A549 (cell line): ENCODE measurements at places on chromosomes 4 and X.

DNA sequence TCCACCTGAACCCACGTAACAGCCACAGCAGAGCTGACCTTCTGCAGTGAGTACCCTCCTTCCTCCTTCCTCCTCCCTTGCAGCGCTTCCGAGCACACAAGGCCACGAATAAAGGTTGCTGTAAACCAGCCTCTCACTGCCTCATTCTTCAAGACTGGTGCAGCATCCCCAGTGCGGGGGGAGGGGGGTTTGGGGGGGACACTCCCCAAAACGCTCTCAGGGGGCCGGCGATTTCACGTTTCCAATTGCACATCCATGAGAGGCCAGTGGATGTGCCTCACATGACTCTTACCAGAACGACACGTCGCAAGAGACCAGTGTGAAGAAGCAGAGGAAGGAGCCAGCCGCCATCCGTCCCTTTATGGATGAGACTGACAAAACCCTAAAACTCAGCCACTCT is 5.2 kb downstream of the DHRSX start:
- no peak for DNase-seq

DNA sequence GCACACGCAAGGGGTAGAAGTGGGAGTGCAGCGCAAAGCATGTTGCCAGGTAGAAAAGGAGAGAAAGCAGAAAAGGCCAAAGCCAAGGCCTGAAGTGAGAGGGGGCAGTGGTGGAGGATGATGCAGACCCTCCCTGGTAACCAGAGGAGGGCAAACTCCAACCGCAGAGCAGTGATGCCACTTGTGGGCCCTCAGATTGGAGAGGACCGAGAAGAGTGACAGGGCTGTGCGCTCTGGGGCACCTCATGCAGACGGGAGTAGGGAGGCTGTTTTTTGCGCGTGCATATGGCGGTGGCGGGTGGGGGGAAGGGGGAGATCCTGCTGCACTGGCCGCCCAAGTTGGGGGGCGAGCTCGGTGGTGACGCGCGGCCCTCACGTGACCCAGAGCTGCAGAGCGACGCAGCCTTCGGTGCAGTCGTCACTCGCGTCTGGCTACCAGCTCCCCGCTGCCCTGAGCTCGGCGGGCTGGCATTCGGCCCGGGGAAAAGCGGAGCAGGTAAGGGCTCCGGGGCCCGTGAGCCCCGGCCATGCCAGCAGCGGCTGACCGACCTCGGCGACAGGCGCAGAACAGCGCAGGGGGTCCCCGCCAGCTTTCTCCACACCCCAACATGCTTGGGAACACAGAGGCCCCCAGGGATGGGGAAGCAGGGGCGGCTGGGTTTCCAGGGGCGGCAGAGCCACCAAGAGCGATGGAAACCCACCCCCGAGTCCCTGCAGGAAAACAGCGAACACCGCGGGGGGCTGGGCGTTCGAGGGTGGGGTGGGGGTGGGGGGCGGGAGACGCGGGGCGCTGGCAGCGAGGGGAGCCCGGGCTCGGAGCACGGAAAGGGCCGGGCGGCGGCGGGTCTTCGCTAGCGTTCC is at the start of gene BEX3:
Gene BEX3, plus strand, starts transcription at position 421 of the 861 bp plus-strand sequence. CDS start 984 bp downstream, outside the sequence.
- DNase-seq = peak; percentile 48

- no peak for DNase-seq
These were observed 228.6 kb downstream of the QDPR start for GRCh38 chr4:17283251-17283650.

GRCh38 chr4:157219711-157220370 is 687 bp upstream of the GRIA2 start:
- DNase-seq = no peak

GRCh38 chr4:8252301-8253173 is 17.0 kb upstream of the HTRA3 start:
- no peak for DNase-seq

DNA sequence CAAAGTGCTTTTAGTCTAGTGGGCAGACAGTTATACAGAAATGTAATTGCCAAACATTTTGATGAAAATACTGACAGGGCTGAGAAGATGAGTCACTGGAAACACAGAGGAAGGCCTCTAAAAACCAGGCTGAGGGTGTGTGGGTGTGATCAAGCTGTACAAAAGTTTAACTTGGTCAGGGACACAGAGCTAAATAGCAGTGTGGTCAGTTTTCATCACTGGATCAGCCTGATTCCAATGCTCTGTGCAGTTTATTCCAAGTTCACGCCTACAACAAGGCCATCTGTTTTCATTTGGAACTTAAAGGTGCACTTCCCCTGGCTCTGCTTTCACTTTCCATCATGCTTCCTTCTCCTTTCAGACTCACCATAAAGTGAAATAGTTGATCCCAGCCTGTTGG is 10.6 kb downstream of the CENPVL3 start:
- DNase-seq = no peak

DNA sequence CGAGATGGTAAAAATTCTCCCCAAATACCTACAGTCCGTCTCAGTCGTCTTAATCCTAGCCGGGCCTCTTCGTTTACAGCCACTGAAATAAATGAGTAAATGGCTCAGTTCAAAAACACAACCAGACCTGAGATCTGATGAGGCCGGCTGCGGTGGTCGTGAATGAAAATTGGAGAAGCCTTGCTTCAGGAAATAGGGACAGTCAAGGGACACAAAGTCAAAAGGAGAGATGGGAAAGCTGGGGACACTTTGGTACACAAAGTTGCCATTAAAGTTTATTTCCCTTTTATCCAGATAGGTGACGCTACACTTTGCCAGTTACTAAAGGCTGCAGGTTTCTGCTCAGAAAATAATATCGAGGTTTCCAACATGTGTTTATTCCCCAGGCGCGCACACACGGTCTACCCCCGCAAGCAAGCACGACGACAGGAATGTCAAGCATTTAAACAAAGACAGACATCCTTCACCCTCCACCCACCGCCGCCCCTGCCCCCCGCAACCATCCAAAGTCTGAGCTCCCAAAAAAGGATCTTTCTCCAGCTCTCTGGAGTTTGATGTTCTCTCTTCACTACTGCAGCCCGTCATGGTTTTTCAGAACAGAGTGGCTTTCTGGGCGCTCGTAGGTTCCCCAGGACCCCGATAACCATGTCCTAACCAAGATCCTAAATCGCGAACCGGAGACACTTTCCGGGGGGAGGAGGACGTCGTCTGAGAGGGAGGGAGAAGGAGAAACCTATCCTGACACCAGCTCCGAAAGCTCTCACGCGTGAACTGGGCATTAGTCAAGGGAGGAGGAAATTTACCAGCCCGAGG is 1.3 kb upstream of the PCDH7 start:
- peak; percentile 1 for DNase-seq

DNA sequence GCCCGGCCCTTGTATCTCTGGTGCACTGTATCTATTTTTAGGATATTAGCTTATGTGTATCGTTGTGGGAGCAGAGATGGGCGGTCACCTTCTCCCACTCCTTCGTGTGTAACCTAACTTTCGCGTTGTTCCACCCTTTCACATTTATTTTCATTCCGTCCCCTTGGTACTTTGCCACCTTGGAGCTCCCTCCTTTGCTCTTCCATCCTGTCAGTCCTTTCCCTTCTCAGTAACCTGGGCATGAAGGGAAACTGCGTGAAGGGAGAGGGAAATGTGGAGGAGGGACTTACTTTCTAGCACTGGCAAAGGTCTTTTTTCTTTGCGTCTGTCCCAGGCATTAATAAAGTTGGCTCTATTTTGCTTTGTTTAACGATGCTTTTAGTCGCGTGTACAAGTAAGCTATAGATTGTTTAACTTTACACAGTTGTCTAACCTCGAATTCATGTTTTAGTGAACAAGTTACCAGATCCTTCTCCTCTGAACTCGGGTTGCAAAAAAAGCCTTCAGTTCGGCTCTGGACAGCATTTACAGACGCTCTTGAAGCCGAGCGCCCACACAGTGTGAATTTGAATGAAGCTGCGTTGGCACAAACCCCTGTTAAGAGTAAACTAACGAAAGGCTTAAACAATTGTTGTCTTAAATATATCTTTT is 3.9 kb downstream of the PCDH10 start:
- no peak for DNase-seq

GRCh38 chr4:25760518-25761157 is 102.2 kb downstream of the SEL1L3 start:
- DNase-seq = no peak

DNA sequence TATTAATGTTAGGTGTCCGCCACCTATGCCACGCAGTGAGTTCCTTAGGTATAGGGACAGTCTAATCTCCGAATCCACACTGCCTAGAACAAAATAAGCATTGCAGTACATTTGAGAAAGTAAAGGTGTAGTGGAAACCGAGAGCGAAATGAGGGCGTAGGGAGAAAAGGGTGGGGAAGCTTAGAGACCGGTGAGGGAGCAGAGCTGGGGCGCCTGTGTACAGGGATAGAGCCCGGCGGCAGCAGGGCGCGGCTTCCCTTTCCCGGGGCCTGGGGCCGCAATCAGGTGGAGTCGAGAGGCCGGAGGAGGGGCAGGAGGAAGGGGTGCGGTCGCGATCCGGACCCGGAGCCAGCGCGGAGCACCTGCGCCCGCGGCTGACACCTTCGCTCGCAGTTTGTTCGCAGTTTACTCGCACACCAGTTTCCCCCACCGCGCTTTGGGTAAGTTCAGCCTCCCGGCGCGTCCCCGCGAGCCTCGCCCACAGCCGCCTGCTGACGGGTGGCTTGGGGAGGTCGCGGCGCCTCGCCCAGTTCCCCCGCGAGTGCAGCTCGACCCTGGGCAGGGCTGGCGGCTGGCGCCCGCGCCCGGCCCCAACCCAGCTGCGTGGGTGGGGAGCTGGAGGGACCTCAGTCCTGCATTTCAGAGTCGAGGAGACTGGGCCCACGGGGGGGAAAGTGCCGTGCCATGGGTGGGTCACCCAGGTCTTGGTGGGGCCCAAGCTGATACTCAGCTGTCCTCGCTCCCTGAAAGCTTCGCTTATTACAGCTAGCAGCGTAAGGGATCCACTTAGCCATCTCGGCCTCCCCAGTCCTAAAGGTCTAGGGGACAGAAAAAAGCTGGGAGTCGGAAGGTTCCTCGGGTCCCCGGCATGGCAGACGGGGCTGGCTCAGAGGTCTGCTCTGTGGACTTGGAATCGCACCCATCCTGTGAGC is at the start of gene ANXA3:
Gene ANXA3, plus strand, starts transcription at position 351 of the 932 bp plus-strand sequence. CDS start 2,704 bp downstream, outside the sequence.
- DNase-seq = peak; percentile 57

DNA sequence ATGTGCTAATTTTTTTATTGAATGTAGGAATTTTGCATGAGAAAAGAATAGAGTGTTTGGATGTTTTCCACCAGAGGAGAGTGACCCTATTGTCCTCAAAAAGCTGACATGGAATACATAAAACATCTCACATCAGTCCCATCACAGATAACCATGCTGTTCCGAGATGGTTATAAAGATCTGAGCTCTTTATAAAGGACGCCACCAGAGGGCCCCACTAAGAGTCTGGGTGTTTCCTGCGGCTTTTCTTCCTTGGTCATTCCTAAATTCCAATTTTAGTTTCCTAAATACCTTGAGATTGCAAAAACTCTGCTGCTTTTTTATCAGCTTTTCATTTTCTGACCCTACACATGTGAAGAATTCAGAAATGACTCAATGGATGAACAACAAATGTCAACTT is 504.5 kb upstream of the FRG1 start:
- DNase-seq = no peak

- DNase-seq = peak; percentile 34
These were observed 33.5 kb upstream of the RASSF6 start for GRCh38 chr4:73653695-73654106.

GRCh38 chr4:112861691-112862674 is 187.5 kb upstream of the ANK2 start:
- no peak for DNase-seq

DNA sequence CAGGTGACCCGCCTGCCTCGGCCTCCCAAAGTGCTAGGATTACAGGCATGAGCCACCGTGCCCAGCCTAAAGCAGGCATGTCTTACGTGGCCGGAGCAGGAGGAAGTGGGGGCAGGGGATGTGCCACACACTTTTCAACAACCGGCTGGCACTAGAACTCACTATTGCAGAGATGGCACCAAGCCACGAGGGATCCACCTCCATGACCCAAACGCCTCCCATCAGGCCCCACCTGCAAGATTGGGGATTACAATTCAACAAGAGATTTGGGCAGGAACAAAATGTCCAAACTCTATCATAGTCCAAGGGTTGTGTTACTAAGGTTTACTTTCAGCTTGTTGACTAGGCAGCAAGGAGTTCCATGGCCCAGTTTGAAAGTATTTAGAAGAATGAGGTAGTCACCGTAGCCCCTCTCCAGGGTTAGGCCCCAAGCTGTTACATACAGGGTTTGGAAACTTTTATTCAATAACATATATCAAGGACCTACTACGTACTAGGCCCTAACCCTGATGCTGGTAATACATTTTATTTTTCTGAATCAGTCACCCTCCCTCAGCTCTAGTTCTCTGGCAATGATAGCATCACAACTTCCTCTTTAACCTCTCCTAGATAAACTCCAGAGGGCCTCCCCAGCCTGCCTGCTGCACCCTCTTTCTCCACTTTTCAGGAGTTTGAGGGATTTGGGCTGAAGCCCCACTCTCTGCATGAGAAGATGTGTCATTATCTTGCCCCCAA is 18.0 kb upstream of the TBC1D14 start:
- DNase-seq = no peak

- DNase-seq = no peak
These were observed 362.6 kb upstream of the PPP1R2C start for GRCh38 chrX:43140582-43140981.

DNA sequence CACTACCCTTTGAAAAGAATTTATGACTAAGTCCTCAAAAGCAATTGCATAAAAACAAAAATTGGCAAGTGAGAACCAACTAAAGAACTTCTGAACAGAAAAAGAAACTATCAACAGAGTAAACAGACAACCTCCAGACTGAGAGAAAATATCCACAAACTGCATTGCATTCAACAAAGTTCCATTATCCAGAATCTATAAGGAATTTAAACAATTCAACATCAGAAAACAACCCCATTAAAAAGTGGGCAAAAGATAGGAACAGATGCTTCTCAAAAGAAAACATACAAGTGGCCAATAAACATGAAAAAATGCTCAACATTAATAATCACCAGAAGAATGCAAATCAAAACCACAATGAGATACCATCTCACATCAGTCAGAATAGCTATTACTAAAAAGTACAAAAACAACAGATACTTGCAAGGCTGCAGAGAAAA is 130.2 kb downstream of the GASK1B start:
- no peak for DNase-seq

- no peak for DNase-seq
These were observed 81.5 kb downstream of the CLCN5 start for GRCh38 chrX:50003927-50004326.

- DNase-seq = no peak
These were observed 211.8 kb upstream of the PSAPL1 start for GRCh38 chr4:7646384-7647061.

GRCh38 chr4:93384241-93384640 is 444.3 kb upstream of the ATOH1 start:
- DNase-seq = peak; percentile 7

- no peak for DNase-seq
These were observed 30.4 kb downstream of the STOX2 start for GRCh38 chr4:183935355-183936005.

GRCh38 chr4:137359691-137360315 is 172.5 kb downstream of the PCDH18 start:
- no peak for DNase-seq

- no peak for DNase-seq
These were observed 10.9 kb downstream of the SAP30 start for GRCh38 chr4:173381610-173382009.

GRCh38 chrX:10554612-10555270 is 65.6 kb downstream of the MID1 start:
- DNase-seq = no peak
